ENCODE measurements at places on chromosomes 6 and 20.

DNA sequence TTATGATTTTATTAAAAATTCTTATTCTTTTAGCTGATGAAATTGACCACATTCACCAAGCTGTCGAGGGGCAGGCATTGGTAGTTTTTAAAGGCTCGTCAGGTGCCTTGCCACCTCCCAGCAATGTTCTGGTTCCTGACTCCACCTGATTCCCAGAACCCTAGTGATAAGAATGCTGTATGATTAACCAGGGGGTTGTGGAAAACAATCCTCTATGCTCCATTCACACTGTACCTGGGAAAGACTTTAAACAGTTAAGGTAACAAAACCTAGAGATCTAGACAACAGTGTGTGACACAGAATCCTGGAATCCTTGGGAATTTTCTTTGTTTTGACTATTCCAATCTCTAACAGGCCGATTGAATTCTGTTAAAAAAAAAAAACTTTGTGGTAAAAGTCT is 165.7 kb upstream of the OLIG3 start:
- no peak for DNase-seq

GRCh38 chr20:42051921-42052320 is 433.7 kb upstream of the CHD6 start:
- no peak for DNase-seq

DNA sequence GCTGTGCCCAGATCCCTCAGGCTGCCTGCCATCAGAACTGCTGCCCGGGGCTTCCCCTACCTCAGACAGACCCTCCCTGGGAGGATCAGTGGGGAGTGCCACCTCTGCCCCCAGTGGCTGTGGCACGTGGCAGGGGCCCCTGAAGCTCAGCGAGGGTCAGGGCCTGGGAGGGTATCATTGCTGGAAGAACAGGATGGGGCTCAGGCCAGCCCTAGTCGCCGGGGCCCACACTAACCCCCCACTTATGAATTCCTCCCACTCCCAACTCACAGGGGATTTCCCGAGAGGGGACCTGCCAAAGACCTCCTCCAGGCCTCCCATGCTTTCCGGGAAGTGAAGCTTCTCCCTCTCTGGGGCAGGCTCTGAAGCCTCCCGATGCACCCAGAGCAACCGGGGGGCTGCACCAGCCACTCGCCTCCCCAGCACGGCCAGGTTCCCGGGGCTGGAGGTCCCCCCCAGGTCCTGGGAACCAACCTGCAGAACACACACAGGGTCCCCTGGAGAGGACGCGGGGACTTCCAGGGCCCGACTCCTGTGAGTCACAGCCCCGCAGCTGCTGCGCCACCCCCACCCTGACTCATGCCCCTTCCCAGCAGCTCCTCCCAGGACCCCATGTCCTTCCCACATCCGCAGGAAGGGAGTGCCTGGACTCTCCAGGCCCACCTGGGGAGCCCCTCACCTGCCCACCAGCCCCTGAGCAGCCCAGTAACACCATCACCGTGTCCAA is 2.5 kb downstream of the TNFRSF6B start:
- no peak for DNase-seq

- DNase-seq: no peak
Measured at GRCh38 chr6:163944897-163945296, 530.4 kb downstream of the QKI start.

DNA sequence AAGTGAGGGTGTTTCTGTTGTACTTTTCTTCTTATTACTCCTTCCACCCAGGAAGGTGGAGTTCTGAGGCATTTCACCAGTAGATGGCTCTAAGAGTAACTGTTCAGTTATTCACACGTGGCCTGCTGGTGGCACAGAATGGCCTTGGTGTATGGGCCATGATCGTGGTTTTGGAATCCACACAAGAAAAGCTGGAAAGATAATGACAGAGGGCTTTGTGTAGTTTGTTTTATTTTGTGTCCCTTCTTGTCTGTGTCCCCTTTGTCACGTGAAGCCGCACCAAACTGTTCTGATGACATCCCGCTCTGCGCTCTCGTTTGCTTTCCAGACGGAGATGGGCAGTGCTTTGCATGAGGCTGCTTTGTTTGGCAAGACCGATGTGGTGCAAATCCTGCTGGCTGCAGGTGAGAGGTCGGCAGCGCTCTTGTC is 93.4 kb downstream of the ANKS1A start:
- DNase-seq: no peak

Measured in stimulated activated CD4-positive, alpha-beta T cell treated with anti-CD3 and anti-CD28 coated beads, Interleukin-15, amount 100 ng/mL, for 1 hour (primary cell).